ENCODE measurements at places on chromosomes 13 and 19.

DNA sequence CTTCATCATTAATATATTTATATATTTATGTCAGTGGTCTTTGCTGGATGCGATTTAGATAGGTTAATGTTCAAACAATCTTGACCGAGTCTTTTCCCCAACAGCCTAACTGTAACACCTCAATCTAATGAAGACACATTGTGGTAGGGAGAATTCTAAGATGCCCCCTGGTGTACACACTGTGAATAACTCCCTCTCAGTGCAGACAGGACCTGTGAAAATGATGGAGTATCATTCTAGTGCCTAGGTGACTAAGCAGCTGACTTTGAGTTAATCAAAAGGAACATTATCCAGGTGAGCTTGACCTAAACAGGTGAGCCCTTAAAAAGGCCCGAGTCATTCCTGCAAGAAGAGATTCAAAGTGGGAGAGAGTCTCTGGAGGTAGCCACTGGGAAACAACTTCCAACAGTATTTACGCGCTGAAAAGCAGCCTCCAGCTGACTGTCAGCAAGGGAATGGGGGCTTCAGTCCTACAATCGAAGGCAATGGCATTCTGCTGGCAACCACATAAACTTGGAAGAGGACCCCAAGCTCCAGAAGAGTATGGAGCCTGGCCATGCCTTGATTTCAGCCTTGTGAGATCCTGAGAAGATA, 28.0 kb upstream of the KBTBD7 start:
- no peaks in the 10 kb centered on the region for H3K27me3 ChIP-seq
- no peak overlapping the region for H3K4me3 ChIP-seq
- peak; percentile 62 for DNase-seq
- peaks cover 5% of the 10 kb centered on the region for H3K4me1 ChIP-seq
- H3K27ac ChIP-seq = no peak overlapping the region

DNA sequence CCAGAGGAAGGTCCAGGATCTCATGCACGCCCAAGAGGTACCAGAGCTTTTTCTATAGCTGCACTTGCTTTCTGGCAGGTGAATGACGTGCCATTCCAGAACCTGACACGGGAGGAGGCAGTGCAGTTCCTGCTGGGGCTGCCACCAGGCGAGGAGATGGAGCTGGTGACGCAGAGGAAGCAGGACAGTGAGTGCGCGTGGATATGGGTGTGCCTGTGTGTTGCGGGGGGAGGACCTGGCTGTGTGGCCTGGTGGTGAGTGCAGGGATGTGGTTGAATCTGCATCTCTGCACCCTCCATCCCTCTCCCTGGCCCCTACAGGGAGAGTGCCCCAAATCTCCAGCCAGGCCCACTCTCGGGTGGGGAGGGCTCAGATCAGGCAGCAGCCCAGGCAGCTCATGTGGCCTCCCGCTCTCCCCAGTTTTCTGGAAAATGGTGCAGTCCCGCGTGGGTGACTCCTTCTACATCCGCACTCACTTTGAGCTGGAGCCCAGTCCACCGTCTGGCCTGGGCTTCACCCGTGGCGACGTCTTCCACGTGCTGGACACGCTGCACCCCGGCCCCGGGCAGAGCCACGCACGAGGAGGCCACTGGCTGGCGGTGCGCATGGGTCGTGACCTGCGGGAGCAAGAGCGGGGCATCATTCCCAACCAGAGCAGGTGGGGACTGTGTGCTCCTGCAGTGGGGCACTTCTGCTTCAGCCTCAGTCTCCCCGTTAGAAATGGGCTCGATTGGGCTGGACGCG, 22.8 kb downstream of the APBA3 start:
- no peak overlapping the region for H3K27ac ChIP-seq
- peaks cover 16% of the 10 kb centered on the region for H3K27me3 ChIP-seq
- DNase-seq = no peak
- H3K4me1 ChIP-seq = no peaks in the 10 kb centered on the region
- H3K36me3 ChIP-seq = no peaks in the 10 kb centered on the region

DNA sequence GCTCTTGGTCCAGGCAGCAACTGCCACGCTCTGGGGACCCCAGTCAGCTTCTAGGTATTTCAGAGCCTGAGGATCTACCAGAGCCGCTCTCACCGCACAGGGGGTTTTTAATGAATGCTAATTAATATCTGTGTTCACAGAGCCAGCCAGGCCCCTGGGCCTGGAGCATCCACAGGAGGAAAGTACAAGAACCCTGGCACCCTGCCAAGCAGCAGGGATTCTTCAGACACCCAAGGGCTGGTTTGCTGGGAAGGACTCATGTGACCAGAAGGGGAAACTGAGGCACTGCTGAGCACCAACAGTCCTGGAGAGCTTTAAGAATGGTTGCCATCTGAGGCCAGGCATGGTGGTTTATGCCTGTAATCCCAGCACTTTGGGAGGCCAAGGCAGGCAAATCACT, 38.0 kb upstream of the ADGRE5 start:
- no peak for DNase-seq
- no peak overlapping the region for H3K27ac ChIP-seq
- no peaks in the 10 kb centered on the region for H3K27me3 ChIP-seq
- H3K36me3 ChIP-seq = no peaks in the 10 kb centered on the region

DNA sequence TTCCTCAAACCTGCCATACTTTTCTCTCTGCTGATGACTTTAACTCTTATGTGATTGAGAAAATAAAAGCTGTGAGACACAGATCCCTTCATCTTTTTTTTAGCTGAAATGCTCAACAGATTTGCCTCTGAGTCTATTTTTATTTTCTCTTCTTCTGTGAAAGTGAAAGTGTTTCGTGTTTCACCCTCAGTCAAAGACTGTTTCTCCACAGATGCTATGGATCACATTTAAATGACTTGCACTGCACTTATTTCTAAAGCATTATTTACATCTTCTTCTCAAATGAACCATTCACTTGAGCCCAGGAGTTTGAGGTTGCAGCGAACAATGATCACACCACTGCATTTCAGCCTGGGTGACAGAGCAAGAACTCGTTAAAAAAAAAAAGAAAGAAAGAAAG, 890.1 kb upstream of the PCDH20 start:
- H3K4me3 ChIP-seq = peak overlapping the region; percentile 41
- H3K27me3 ChIP-seq = no peaks in the 10 kb centered on the region
- no peak overlapping the region for H3K27ac ChIP-seq
- no peaks in the 10 kb centered on the region for H3K36me3 ChIP-seq
- DNase-seq = no peak

DNA sequence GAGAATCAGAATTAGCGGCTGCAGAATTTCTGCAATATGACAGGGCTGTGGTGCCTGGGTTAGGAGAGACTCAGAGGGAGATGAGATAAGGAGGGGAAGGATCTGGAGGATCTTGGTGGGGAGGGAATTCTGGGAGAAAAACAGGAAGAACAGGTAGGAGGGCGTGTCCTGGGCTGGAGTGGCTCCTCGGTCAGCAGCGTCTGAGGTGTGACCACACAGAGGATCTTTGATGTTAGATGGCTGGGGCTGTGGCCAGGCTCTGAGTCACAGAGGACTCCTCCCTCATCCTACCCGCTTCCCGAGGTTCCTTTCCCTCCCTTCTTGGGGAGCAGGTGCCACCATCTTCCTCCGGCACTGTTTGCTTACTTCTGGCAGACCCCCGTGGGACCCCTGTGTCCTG, 6.4 kb upstream of the KLK6 start:
- no peak overlapping the region for H3K4me3 ChIP-seq
- DNase-seq = no peak
- no peaks in the 10 kb centered on the region for H3K4me1 ChIP-seq
- no peak overlapping the region for H3K27ac ChIP-seq

DNA sequence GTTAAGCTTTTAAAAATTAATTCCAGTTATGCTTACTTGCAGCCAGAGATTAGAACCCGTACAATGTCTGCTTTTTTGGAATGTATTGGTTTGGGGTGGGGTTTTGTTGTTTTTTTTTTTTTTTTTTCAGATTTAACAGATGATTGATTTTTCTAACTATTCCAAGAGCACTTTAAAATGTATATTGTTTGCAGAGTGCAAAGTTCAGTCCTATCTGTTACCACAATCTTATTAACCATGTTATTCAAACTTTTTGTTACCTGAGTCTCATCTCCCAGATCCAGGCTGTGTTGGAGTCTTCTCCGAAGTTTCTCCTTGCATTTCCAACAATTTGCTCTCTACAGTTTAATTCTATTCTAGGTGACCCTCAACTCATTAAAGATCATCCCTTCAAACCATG, 91.3 kb downstream of the INSR start:
- peaks cover 10% of the 10 kb centered on the region for H3K4me1 ChIP-seq
- DNase-seq = no peak
- H3K27ac ChIP-seq = no peak overlapping the region
- H3K27me3 ChIP-seq = peaks cover 9% of the 10 kb centered on the region
- peaks cover 1% of the 10 kb centered on the region for H3K36me3 ChIP-seq
- no peak overlapping the region for H3K4me3 ChIP-seq

- H3K27me3 ChIP-seq = no peaks in the 10 kb centered on the region
- no peak overlapping the region for H3K4me3 ChIP-seq
- peaks cover 2% of the 10 kb centered on the region for H3K4me1 ChIP-seq
- no peak overlapping the region for H3K27ac ChIP-seq
- no peak for DNase-seq
Observed at GRCh38 chr19:9709305-9709704, 34.4 kb upstream of the ZNF562 start.

DNA sequence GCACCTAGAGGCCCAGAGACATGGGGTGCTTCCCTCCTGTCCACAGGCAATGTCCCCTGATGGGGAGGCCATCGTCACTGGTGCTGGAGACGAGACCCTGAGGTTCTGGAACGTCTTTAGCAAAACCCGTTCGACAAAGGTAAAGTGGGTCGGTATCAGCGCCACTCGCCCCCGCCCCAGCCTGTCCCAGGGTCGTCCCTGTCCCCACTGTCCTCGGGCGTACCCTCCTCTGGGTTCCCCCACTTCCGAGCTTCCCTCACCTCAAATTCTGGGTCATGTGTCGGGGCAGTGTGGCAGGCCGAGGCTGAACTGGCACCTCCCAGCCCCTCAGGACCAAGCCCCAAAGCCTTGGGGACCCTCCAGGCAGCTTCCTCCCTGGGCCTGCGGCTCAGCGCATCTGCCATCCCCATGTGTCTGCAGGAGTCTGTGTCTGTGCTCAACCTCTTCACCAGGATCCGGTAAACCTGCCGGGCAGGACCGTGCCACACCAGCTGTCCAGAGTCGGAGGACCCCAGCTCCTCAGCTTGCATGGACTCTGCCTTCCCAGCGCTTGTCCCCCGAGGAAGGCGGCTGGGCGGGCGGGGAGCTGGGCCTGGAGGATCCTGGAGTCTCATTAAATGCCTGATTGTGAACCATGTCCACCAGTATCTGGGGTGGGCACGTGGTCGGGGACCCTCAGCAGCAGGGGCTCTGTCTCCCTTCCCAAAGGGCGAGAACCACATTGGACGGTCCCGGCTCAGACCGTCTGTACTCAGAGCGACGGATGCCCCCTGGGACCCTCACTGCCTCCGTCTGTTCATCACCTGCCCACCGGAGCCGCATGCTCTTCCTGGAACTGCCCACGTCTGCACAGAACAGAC, 4.4 kb upstream of the TEKTIP1 start:
- no peak overlapping the region for H3K27ac ChIP-seq
- H3K4me3 ChIP-seq = no peak overlapping the region
- no peaks in the 10 kb centered on the region for H3K27me3 ChIP-seq
- no peak for DNase-seq
- H3K4me1 ChIP-seq = no peaks in the 10 kb centered on the region

DNA sequence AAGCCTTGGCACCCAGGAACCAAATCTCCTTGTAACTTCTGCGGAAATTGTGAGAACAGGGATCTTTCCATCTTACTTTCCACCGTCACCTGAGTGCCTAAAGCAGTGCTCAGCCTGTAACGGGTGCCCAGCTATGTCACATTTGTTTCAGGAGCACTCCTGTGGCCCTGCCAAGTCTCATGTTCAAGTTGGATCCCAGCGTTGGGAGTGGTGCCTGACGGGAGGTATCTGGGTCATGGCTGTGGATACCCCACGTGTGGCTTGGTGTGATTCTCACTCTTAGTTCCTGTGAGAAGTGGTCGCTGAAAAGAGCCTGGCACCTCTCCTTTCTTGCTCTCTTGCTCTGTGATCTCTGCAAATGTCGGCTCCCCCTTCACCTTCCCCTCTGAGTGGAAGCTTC, 114.9 kb downstream of the UQCRFS1 start:
- no peak overlapping the region for H3K27ac ChIP-seq
- no peak for DNase-seq
- H3K4me3 ChIP-seq = no peak overlapping the region
- H3K4me1 ChIP-seq = no peaks in the 10 kb centered on the region
- no peaks in the 10 kb centered on the region for H3K27me3 ChIP-seq

DNA sequence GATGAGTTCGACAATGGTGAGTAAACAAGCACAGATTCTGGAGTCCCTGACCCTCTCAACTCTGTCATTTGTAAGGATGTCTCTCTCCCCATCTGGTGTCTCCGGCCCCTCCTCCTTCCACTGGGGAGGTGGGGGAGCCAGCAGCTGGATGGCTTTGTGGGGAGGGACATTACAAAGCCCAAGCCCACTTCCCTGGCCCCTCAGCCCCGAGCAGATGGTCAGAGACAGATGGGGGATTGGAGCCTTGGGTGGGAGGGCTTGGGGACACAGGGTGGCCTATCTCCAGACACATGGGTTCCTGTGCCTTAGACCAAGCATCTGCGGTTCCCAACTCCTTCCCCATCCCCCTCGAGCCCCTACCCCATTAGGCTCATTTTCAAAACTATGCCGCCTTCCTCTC, 2.5 kb downstream of the TIMM50 start:
- peaks cover 14% of the 10 kb centered on the region for H3K36me3 ChIP-seq
- DNase-seq = no peak
- H3K4me3 ChIP-seq = no peak overlapping the region

DNA sequence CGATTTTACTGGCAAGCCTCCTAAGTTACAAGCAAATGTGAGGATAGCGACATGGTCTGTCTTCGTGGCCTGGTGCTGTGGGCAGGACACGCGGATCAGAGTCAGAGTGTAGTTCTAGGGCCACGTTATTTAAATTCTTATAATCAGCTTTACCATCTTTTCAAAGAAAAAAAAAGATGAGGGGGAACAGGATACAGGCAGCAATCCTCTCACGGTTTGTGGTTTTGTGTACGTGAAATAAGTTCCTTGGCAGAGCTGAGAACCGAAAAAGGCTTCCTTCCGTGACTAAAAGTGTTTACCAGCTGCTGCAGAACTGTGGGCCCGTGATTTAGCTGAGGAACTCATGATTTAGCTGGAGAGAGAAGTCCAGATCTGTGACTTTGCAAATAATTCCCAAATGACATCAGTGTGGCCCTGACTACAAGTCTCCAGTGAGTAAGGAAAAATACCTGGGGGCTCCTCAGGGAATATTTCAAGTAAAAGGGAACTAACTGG, 27.2 kb downstream of the RCBTB2 start:
- DNase-seq = no peak
- H3K36me3 ChIP-seq = peaks cover 2% of the 10 kb centered on the region
- H3K4me1 ChIP-seq = peaks cover 30% of the 10 kb centered on the region
- peak overlapping the region; percentile 53 for H3K4me3 ChIP-seq
- H3K27me3 ChIP-seq = peaks cover 16% of the 10 kb centered on the region

GRCh38 chr13:51826606-51827005, 18.4 kb downstream of the TMEM272 start:
- H3K4me3 ChIP-seq = no peak overlapping the region
- H3K4me1 ChIP-seq = peaks cover 31% of the 10 kb centered on the region
- DNase-seq = no peak
- no peak overlapping the region for H3K27ac ChIP-seq
- no peaks in the 10 kb centered on the region for H3K27me3 ChIP-seq

- no peak overlapping the region for H3K27ac ChIP-seq
- H3K27me3 ChIP-seq = no peaks in the 10 kb centered on the region
- peaks cover 16% of the 10 kb centered on the region for H3K4me1 ChIP-seq
- no peak for DNase-seq
- H3K36me3 ChIP-seq = no peaks in the 10 kb centered on the region
- H3K4me3 ChIP-seq = no peak overlapping the region
Observed at GRCh38 chr19:16000024-16000663, 51.3 kb downstream of the OR10H4 start.
